ENCODE measurements at places on chromosomes 4 and X. TPM values are rescaled to one million over a fixed set of nuclear protein-coding genes. Genes with fewer than 3 reads are reported as not detected.

DNA sequence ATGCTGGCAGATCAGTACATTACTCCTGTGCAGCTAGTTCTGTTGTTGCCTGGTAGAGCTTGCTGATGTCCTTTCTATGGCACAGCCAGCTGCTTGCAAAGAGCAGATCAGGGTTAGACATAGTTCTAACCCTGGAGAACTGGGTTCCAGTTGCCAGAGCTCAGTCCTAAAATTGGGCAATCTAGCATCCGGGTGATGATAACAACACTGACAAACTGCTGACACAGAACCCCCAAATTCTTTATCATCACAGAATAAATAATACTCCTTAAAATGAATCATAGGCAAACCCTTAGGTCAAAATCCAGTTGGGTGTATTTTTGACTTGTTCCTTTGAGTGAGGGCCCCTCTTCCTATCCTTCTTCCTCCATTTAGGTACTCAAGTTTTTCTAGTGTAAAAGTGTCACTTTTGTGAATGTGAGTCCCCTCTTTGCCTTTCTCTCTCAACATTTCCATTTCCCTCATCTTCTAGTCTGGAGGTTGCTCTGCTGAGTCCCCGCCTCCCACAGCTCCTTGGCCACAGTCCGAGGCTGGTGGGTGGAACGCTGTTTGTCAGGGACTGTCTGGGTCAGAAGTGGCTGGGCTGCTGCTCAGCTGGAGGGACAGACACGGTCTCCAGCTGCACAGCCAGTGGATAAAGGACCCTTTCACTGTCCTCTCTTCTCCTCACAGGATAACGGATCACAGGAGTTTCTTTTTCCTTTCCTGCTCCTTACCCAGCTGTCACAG, 93.6 kb upstream of the RASGEF1B start:
- no peak overlapping the region for H3K4me3 ChIP-seq
- H3K27ac ChIP-seq = no peak overlapping the region
- no peaks in the 10 kb centered on the region for H3K27me3 ChIP-seq

Gene AMBN
- total RNA-seq = not detected

- DNase-seq = no peak
- 0 out of 2 replicates have a peak, but pooled peaks cover 1% of the 10 kb centered on the region for H3K27me3 ChIP-seq
- no peak overlapping the region for H3K27ac ChIP-seq
- no peaks in the 10 kb centered on the region for H3K4me1 ChIP-seq
- H3K36me3 ChIP-seq = no peaks in the 10 kb centered on the region
- H3K4me3 ChIP-seq = no peak overlapping the region
Measured at GRCh38 chr4:66169341-66169740, 499.1 kb upstream of the EPHA5 start.

DNA sequence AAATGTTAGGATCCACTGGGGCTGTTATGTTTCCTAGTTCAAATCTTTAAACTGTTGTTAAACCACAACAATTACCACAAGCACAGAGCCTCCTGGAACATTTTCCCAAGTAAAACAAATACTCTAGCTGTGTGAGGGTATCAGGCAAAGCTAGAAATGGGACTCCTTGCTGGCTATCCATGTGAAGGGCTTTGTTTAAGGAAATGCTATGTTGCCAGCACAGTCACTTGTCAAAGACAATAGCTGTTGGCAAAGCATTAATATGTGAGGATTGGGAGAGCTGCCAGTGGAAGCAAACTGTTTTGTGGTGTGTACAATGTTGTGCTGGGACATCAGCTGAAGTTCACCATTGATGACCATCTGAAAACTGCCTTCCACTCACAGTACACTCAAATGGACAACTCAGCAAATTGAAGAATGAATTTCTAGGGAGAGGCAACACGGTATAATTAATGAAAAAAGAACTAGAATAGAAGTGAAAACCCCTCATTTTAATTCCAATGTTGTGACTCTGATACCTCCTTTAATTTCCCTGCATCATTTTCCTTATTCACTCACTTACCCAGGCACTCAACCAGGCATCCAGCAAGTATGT, 100.8 kb downstream of the ANXA3 start:
- H3K27me3 ChIP-seq = no peaks in the 10 kb centered on the region
- no peak for DNase-seq
- no peaks in the 10 kb centered on the region for H3K36me3 ChIP-seq
- peak overlapping the region; percentile 46 for H3K27ac ChIP-seq
- no peak overlapping the region for H3K4me3 ChIP-seq
- peaks cover 84% of the 10 kb centered on the region for H3K4me1 ChIP-seq

DNA sequence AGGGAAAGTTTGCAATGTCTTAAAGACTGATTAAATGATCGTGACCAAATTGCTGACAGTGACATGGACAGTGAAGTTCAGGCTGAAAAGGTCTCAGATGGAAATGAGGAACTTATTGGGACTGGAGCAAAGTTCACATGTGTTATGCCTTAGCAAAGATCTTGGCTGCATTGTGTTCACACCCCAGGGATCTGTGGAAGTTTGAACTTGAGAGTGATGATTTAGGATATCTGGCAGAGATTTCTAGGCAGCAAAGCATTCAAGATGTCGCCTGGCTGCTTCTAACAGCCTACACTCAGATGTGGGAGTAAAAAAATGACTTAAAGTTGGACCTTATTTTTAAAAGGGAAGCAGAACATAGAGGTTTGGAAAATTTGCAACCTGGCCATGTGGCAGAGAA, 21.4 kb downstream of the SCARB2 start:
- H3K4me3 ChIP-seq = no peak overlapping the region
- peaks cover 49% of the 10 kb centered on the region for H3K36me3 ChIP-seq
- peaks cover 58% of the 10 kb centered on the region for H3K4me1 ChIP-seq
- peak overlapping the region; percentile 5 for H3K27ac ChIP-seq
- DNase-seq = no peak

DNA sequence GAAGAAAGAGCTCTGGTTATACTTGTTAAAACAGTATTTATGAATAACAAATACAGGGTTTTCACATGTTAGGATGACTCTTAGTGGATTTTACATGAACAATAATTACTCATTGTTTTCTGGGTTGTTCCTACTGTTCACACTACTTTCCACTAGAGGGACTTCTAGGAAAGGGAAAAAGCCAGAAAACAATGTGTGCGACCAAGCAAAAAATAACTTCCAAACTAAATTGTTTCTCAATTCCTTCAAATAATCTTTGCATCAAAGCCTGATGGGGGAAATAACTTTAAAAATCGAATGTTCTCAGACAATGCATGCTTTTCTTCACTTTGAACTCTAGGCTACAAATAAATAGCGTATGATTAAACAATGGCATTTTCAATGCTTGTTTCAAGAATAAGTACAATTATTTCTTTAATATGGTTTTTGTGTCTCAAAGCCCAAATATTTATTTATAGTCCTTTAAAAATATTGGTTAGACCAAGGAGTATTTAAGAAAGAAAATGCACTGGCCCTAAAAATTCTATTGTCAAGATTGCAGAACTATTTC, 72.1 kb upstream of the ETNPPL start:
- H3K27ac ChIP-seq = no peak overlapping the region
- peaks cover 29% of the 10 kb centered on the region for H3K4me1 ChIP-seq
- no peaks in the 10 kb centered on the region for H3K36me3 ChIP-seq
- peak; percentile 65 for DNase-seq
- H3K27me3 ChIP-seq = no peaks in the 10 kb centered on the region
- no peak overlapping the region for H3K4me3 ChIP-seq

DNA sequence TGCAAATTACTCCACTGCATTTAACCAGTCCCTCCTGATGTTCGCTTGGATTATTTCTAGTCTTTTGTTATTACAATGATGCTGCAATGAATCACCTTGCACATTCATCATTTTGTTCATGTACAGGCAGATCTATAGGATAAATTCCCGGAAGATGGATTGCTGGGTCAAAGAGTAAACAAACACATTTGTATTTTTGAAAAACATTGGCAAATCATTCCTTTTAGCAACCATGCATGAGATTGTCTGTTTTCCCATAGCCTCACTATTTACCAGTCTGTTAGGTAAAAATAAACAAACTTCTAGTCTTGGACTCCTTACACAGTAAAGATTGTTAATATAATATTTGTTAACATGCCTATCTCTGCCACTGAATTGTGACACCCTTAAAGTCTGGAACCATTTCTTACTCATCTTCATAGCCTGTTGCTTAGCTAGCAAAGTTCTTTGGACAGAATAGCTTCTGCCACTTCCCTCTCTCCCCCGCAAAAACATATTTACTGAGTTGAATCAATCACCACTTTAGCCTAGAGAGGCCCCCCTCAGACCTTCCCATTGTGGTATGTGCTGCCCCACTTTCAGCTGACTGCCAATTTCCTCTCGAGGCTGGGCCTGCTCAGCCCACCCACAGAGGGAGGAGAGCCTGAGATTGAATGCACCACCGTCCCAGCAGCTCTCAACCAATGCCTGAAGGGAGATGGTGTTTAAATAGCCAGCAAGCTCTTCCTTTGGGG, 108.4 kb upstream of the ATXN3L start:
- peaks cover 45% of the 10 kb centered on the region for H3K4me1 ChIP-seq
- 0 out of 2 replicates have a peak, but pooled peaks cover 2% of the 10 kb centered on the region for H3K36me3 ChIP-seq
- peak overlapping the region; percentile 57 for H3K4me3 ChIP-seq
- H3K27me3 ChIP-seq = no peaks in the 10 kb centered on the region

- no peaks in the 10 kb centered on the region for H3K4me1 ChIP-seq
- H3K4me3 ChIP-seq = no peak overlapping the region
- H3K36me3 ChIP-seq = no peaks in the 10 kb centered on the region
Measured at GRCh38 chrX:69988955-69989394, 60.8 kb downstream of the AWAT2 start.

- H3K4me1 ChIP-seq = no peaks in the 10 kb centered on the region
- H3K4me3 ChIP-seq = no peak overlapping the region
- no peak overlapping the region for H3K27ac ChIP-seq
- H3K27me3 ChIP-seq = no peaks in the 10 kb centered on the region
- H3K36me3 ChIP-seq = no peaks in the 10 kb centered on the region
- no peak for DNase-seq
Measured at GRCh38 chrX:73850124-73851013, 287.4 kb downstream of the CHIC1 start.

DNA sequence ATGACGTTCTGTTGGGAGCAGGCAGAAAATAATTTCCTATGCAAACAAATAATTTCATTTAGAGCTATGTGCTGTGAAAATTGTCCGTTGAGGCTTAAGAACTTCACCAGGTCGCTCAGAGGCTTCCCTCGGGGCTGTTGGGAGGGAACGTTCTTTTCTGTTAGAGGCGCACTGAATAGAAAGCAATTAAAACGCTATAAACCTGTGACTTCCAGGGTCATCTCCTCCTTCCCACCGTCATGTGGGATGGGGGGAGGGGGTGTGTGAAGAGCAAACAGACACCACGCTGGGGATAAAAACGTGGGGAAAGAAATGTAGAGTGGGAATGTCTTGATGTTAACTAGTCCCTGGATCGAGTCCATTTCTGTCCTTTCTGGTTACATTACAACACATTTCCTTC, 35.2 kb upstream of the ZNF518B start:
- peaks cover 31% of the 10 kb centered on the region for H3K27me3 ChIP-seq
- H3K4me1 ChIP-seq = no peaks in the 10 kb centered on the region
- no peaks in the 10 kb centered on the region for H3K36me3 ChIP-seq
- H3K27ac ChIP-seq = no peak overlapping the region
- H3K4me3 ChIP-seq = no peak overlapping the region

DNA sequence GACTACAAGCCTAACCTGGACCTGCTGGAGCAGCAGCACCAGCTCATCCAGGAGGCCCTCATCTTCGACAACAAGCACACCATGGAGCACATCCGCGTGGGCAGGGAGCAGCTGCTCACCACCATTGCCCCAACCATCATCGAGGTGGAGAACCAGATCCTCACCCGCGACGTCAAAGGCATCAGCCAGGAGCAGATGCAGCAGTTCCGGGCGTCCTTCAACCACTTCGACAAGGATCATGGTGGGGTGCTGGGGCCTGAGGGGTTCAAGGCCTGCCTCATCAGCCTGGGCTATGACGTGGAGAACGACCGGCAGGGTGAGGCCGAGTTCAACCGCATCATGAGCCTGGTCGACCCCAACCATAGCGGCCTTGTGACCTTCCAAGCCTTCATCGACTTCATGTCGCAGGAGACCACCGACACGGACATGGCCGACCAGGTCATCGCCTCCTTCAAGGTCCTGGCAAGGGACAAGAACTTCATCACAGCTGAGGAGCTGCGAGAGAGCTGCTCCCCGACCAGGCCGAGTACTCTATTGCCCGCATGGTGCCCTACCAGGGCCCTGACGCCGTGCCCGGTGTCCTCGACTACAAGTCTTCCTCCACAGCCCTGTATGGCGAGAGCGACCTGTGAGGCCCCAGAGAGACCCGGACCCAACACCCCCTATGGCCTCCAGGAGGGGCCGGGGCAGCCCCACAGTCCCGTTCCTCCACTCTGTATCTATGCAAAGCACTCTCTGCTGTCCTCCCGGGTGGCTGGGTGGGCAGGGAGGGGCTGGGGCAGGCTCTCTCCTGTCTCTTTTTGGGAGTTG, 486.2 kb downstream of the TRAM1L1 start:
- H3K36me3 ChIP-seq = no peaks in the 10 kb centered on the region
- H3K4me3 ChIP-seq = no peak overlapping the region
- no peak overlapping the region for H3K27ac ChIP-seq
- DNase-seq = no peak
- no peaks in the 10 kb centered on the region for H3K4me1 ChIP-seq
- no peaks in the 10 kb centered on the region for H3K27me3 ChIP-seq

- no peak overlapping the region for H3K4me3 ChIP-seq
- H3K4me1 ChIP-seq = no peaks in the 10 kb centered on the region
- H3K36me3 ChIP-seq = no peaks in the 10 kb centered on the region
- no peak overlapping the region for H3K27ac ChIP-seq
- no peak for DNase-seq
- no peaks in the 10 kb centered on the region for H3K27me3 ChIP-seq
Measured at GRCh38 chr4:136078976-136079375, 1453.3 kb downstream of the PCDH18 start.

- H3K4me1 ChIP-seq = peaks cover 47% of the 10 kb centered on the region
- no peak for DNase-seq
- peaks cover 1% of the 10 kb centered on the region for H3K27me3 ChIP-seq
- no peak overlapping the region for H3K4me3 ChIP-seq
- no peak overlapping the region for H3K27ac ChIP-seq
Measured at GRCh38 chr4:54036184-54036583, 28.2 kb downstream of the CHIC2 start.

DNA sequence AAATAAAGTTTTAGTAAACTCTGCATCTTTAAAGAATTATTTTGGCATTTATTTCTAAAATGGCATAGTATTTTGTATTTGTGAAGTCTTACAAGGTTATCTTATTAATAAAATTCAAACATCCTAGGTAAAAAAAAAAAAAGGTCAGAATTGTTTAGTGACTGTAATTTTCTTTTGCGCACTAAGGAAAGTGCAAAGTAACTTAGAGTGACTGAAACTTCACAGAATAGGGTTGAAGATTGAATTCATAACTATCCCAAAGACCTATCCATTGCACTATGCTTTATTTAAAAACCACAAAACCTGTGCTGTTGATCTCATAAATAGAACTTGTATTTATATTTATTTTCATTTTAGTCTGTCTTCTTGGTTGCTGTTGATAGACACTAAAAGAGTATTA, 370 bp downstream of the ALB start:
- peaks cover 9% of the 10 kb centered on the region for H3K27me3 ChIP-seq
- H3K27ac ChIP-seq = no peak overlapping the region
- no peak for DNase-seq
- no peaks in the 10 kb centered on the region for H3K4me1 ChIP-seq
- no peak overlapping the region for H3K4me3 ChIP-seq

Gene HAND2
- 3.8 TPM for total RNA-seq

- peaks cover 10% of the 10 kb centered on the region for H3K4me1 ChIP-seq
- DNase-seq = peak; percentile 21
- H3K27me3 ChIP-seq = no peaks in the 10 kb centered on the region
- no peak overlapping the region for H3K4me3 ChIP-seq
- no peak overlapping the region for H3K27ac ChIP-seq
Measured at GRCh38 chr4:144820011-144820727, 174.2 kb downstream of the HHIP start.

- no peak overlapping the region for H3K4me3 ChIP-seq
- H3K36me3 ChIP-seq = no peaks in the 10 kb centered on the region
- no peak overlapping the region for H3K27ac ChIP-seq
- H3K4me1 ChIP-seq = no peaks in the 10 kb centered on the region
- DNase-seq = no peak
Measured at GRCh38 chrX:152245213-152245612, 106.8 kb upstream of the MAGEA10 start.
